ENCODE measurements at places on chromosomes 1 and 21.

DNA sequence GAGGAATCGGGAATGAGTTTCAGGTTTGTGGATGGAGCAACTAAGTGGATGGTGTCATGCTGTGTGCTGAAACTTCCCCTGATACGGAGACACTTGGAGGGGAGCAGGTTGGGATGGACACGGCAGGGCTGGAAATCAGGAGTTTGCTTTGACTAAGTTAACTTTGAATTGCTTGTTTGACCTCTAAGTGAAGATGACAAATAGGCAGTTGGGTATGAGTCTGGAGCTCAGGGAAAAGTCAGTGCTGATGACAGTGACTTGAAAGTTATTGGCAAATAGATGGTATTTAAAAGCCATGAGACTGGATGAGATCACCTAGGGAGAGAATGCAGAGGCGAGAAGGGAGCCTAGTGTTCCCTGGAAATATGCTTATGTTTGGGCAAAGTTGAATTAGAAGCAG lies 12.8 kb upstream of the ZSCAN20 start:
- no peak for DNase-seq

DNA sequence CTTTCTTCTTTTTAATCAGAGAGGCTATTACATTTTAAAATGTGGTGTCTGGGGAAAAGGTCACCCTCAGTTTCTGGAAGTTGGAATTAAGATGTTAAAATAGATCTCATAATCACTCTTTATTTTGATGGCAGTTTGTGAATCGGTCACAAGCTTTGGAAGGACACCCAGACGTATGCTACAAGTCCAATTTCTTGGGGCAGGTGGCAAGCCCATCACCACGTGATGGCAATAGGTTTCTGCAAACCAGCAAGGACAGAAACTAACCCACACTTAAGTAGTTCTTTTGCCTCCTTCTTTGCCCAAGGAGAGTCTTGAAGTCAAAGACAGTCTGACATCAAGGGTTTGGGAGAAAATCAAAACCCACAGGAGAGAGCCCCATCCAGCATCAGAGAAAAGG lies 72.9 kb downstream of the C1orf87 start:
- no peak for DNase-seq

DNA sequence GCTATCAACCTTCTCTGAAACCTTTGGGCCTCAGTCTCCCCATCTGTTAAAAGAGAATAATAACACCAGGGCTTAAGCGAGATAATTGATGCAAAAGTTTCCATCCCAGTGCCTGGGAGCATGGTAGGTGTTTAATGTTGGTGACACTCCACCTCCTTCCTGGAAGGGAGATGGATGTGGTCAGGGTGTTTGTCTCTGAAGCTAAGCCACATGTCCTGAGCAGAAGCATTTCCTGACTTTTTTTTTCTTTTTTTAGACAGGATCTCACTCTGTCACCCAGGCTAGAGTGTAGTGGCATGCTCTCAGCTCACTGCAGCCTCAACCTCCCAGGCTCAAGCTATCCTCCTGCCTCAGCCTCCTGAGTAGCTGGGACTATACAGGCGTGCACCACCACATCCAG lies 72.6 kb upstream of the HMGB4 start:
- no peak for DNase-seq

GRCh38 chr1:82269431-82269830 lies 468.7 kb downstream of the ADGRL2 start:
- DNase-seq: no peak

DNA sequence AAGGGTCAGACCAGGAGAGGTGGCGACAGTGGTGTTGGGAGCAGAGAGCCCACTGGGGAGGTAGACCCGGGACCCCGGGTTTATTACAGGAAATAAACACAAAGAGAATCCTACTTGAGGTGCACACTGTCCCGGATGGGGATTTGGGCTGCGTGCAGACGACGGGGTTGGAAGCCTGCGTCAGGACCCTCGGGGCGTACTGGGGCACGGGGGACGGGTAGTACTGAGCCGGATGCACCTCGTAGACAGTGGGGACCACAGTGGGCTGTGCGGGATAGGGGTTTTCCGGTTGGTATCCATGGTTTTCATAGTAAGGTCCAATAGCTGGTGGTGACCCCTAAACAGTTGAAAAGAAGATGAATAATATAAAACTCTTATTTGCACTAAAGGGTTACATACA lies 13.7 kb downstream of the TMPRSS2 start:
- no peak for DNase-seq
